ENCODE measurements at places on chromosomes 16 and 17.
A peak's percentile ranks its signal among the peaks of the same experiment; 100 is the strongest.

GRCh38 chr17:3556916-3557767 is 470 bp downstream of the TRPV3 start:
- DNase-seq = no peak

DNA sequence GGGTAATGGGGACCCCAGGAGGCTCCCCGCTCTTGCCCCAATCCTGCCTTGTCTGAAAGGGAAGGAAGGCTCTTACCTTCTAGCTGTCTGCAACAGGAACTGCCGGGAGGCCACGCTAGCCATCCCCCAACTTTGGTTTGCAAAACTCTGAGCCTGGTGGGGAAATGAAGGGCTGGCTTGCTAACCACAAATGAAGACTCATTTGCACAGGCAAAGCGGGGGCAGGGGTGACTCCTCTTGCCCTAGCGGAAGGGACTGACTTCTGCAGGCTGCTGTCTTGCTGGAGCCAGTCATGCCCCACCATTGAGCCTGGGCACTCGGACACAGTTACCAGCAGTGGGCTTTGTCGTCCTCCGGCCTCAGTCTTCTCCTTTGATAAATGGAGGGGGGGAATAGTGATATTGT is 52.6 kb downstream of the PLCG2 start:
- peak; percentile 48 for DNase-seq

GRCh38 chr17:15462976-15463772 is 4.2 kb downstream of the CDRT4 start:
- DNase-seq = no peak

GRCh38 chr16:67563708-67564468 is 1.6 kb downstream of the CTCF start:
- DNase-seq = no peak

DNA sequence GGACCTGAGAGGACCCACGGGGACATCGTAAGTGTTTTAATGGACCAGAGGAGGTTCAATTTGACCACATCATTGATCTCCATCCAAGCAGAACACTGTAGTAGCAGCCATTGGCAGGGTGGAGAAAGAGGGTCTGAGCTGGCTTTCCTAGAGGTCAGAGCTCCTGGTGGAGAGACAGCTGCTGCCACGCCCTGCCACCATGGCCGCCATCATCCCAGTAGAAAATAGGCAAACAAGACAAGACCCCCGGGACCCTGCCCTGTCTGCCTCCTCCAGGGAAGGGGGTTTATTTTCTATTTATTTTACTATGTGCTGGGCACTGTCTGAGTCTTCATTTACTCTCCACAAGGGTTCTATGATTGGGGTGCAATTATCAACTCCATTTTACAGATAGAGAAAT is 11.4 kb upstream of the ITGA3 start:
- no peak for DNase-seq

DNA sequence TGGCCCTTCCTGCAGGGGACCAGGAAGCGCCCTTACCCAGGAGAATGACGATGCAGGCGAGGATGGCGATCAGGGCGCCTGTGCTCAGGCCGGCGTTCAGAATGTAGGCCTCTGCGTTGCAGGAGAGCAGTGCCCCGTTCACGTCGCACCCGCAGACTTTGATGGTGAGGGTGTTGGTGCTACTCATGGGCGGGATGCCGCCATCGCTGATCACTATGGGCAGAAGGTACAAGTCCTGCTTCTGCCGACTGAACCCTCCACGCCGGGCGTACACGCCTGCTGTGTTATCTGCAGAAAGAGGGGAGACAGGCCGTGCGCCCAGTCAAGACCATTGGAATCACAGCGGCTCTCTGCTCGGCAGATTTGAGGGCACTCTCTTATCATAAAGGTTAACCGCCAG is 171.1 kb downstream of the CDH11 start:
- DNase-seq = no peak

DNA sequence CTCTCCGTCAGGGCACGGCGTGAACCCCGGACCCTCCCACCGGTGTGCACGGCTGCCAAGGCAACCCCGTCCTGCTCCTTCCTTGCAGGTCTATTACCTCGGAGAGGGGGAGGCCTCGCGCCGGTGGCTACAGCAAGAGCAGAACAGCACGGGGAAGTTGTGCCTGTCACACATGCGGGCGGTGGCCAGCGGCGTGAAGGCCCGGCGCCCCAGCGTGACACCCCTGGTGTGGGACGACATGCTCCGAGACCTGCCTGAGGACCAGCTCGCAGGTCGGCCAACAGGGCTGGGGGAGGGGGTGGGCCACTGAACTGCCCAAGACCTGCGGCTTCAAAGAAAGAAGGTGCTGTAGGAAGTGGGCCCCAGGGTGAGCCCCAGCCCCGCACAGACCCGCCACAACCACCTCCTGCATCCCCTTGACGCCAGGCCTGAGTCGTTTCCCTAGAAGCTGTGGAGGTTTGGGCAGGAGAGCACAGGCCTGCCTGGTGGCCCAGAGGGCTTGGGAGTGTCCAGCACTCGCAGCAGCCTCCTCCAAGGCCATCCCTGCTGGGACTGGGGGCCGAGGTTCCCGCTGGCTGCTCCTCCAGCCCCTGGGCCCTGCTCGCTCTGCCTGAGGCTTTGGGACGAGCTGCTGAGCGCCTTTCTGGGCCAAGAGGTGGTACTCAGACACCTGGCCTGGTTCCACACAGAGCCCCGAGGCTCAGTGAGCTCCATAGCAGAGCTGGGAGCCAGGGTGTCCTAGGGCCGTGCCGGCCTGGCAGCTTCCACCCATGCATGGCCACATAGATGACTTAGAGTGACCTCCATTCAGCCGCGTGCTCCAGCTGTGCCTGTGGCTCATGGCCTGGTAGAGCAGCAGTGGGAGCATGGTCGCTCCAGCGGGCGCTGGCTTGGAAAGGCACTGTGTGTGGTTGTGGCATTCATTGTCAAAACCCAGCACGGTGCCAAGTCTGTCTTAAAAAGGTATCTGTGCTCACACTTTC is 14.7 kb downstream of the CYBC1 start:
- DNase-seq = no peak

DNA sequence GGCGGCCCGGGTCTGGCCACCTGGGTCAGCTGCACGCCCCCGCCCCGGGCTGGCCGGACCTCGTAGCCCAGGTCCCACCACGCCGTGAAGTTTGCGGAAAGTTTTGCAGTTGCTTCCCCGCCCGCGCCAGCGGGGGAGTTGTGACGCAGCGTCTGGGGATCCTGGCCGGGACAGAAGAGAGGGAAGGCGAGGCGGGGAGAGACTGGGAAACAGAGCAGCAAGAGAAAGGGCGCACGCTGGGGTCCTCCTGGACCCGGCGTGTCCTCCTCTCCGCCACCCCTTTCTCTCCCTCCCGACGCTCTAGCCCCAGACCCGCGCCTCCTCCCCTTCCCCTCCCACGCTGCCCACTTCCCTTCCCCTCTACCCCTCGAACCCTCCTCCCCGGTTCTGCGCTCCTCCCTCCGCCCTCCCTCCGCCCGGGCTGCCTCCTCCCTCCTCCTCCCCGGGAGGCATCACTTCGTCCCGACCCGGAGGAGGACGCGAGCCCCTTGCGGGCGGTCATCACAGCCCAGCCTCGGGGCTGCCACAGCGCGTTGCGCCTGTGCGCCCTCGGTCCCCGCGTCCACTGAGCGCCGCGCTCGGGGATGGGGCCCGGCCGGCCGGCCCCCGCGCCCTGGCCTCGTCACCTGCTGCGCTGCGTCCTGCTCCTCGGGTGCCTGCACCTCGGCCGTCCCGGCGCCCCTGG is at the start of gene MRC2:
Gene MRC2 (plus strand): TSS at position 452 of the 685 bp plus-strand sequence. CDS start 133 bp downstream, at position 585.
- DNase-seq = no peak

DNA sequence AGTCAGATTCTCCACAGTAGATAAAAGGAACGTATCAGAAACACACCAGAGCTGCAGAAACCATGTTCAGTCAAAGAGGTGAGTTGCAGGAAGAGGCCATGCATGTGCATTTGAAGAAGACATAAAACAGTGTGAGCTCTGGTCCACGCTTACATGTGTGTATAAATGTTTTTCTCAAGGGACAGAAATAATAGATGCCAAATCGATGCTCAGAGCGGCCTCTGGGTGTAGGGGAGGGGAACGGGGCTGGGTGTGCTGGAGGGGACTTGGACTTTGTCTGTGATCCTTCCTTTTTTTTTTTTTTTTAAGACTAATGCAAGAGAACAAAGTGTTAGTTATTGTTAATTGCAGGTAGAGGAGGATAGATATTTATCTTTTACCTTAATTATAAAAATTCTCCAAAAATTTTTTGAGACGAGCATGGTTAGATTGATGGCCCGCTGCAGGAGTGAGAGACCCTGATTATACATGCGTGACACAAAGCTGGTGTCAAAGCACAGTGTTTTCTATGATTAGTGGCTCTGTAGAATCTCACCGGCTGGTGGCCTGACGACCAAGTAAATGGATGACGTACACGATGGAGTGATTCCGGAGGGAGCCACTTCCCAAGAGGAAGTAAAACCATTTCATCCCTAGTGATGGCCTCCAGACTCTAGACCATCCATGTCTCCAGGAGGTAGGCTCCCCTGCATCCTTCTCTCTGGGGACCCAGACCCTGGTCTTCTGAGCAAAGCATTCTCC is 240.2 kb downstream of the ENGASE start:
- no peak for DNase-seq

GRCh38 chr16:89346869-89347268 is 129.4 kb downstream of the ZNF778 start:
- DNase-seq = no peak

GRCh38 chr16:22386976-22387375 is 12.6 kb upstream of the CDR2 start:
- DNase-seq = no peak

- DNase-seq = no peak
Observed at GRCh38 chr16:31202414-31203375, at the start of gene PYCARD. Gene PYCARD (minus strand): TSS chr16:31202760. CDS start chr16:31202690, 70 bp downstream.

GRCh38 chr17:28204751-28205150 is 114.2 kb upstream of the TMEM97 start:
- no peak for DNase-seq

GRCh38 chr17:75752802-75753513 is 12.0 kb downstream of the GALK1 start:
- no peak for DNase-seq

DNA sequence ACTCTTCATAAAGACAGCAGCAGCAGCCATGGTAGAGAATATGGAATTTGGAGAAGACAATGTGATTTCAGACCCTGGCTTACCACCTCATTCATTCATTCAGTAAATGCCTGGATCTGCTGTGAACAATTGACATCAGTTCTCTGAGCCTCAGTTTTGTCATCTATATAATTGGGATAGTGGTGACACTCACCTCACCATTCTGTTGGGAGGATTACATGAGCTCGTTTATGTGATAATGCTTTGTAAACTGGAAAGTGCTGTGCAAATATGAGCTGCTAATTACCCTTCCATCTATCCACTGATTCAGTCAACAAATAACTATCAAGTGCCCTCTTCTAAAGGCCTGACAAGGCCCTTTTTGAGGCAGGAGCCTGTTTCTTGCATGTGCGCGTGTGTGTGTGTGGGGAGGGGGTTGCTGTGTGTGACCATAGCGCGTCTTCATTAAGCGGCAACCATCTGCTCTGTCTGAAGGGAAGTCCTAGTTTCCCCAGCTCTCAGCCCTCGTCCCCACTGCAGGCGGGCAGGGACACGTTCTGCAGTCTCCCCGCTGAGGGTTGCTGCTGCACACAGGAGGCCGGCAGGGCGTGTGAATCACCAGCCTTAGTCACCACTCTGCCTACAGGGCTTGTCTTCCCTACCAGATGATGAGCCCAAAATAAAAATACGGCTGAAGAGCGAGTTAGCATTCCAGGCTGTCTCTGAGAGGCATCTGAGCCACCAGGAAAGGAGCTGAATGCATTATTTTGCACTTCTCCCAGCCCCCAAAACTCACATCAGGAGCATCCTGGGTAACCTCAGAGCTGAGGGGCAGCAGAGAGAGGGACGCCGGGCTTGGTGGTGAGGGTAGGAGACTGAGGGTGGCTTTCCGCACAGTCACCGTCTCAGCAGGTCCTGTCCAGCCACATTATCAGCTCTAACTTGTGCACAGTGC is 19.9 kb downstream of the ARL4D start:
- no peak for DNase-seq

DNA sequence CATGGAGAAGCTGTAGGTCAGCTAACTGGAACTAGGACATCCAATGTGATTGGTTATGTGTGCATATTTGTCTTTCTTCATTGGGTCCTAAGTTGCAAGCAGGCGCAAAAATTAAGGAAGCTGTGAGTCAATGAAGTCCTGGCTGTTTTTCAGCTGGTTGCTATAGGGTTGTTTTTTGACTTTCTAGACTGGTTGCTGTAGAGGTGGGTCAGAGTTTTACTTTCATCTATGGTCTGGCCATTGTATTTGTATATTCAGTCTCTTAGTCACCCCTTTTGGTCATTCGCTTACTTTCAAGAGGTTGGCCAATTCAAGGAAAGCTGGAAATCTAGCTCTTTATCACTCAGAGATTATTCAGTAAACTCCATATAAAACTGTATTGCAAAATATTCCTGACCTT is 62.0 kb upstream of the AMZ2 start:
- DNase-seq = no peak

GRCh38 chr17:38538906-38539305 is 66.8 kb downstream of the SRCIN1 start:
- DNase-seq = no peak

GRCh38 chr16:14301169-14302030 is 230.3 kb downstream of the MRTFB start:
- DNase-seq = no peak

DNA sequence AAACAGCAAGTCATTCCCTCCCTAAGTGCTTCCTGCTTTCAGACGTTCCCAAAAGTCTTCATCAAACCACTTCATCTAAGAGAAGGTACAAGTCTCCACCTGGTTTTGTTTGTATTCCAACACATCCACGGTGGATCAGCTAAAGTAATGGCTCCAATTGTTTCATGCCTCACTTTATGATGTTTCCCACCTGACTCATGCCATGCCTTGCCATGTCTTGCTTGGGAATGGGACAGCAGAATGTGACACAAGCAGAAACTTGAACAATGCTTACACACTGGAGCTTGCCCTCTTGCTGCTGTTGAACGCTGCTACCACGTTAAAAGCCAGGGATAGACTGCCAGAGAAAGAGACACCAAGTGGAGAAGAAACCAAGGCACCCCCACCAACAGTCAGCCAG is 43.8 kb downstream of the MYH10 start:
- DNase-seq = no peak

DNA sequence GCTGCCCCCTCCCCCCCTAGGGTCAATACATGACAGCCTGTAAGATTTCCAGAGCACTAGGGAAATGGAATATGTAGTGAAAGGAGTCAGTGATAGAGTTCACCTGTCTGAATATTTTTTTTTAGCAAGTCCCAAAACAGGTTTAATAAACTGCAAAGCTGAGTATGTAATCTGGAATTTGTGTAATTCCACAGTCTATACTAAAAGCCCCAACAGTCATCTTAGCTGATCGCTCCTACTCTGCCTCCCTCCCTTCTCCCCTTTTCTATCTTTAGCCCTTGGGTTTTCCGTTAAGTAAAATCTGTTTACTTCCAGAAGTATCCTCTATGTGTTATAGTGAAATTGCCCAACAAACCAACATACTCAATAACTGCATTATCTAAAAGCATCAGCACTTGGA is 3.5 kb downstream of the CDH13 start:
- DNase-seq = no peak
